A549 treated with dexamethasone at 1 μM for 4 hours (cell line): ENCODE measurements at places on chromosomes 1 and 21. TPM values are rescaled to one million over a fixed set of nuclear protein-coding genes. Genes with fewer than 3 reads are reported as not detected.

The AGMAT gene
- 5.2 to 8.2 TPM (median 7.7 TPM) in 5 replicates for total RNA-seq

The HTR1D gene
- total RNA-seq = 10.0 to 16.7 TPM (median 15.0 TPM) in 5 replicates

The CCDC27 gene
- total RNA-seq = not detected in 5 replicates

The ITGB2 gene
- total RNA-seq = 0.56 to 0.94 TPM (median 0.76 TPM) in 5 replicates

The CHI3L2 gene
- 0.20 to 0.41 TPM (median 0.35 TPM) in 5 replicates for total RNA-seq

The KCNJ15 gene
- total RNA-seq = 0.16 to 0.22 TPM in 2 of 5 replicates, not detected in the others

The IFNLR1 gene
- 0.88 to 1.3 TPM (median 1.0 TPM) in 5 replicates for total RNA-seq

The OR2T6 gene
- total RNA-seq = not detected in 5 replicates

The EVA1C gene
- 53.6 to 63.2 TPM (median 58.1 TPM) in 5 replicates for total RNA-seq

The CHRM3 gene
- total RNA-seq = 0.02 to 0.14 TPM (median 0.04 TPM) in 5 replicates
